Dermis blood vessel endothelial cell (primary cell): ENCODE measurements at places on chromosomes 3 and 15. TPM values are rescaled to one million over a fixed set of nuclear protein-coding genes. Genes with fewer than 3 reads are reported as not detected.
A peak's percentile ranks its signal among the peaks of the same experiment; 100 is the strongest.

DNA sequence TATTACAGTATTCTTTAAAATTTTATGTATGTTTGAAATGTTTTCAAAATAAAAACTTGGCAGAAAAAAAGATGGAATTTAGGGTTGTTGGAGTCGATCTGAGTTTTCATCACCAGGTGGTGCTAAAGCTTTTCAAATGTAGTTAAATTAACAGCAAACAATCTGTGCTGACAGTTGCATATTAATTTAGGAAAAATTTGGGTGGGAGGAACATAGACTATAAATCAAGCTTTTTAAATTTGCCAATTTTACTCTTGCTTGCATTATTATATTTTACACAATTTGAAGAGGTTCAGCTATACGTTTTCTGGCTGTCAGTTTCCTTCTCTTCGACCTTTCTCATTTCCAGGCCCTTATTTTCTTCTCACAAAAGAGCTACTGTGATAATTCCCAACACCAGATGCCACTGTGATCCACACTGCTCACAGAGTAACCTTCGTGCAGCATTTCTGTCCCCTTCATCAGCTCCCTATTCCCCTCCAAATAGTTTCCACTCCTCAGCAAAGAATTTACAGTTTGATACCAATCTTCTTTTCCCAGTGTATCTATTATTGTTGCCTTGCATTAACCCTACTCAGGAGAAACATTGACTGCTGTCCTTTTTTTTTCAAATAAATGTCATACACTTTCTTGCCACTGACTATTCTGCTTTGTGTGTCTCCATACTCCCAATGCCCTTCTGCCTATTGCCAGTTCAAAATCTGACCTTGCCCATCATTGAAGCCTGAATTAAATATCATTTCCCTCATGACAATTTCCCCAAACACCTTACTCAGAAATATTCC lies 53.4 kb upstream of the EIF5A2 start:
- DNase-seq: peak; percentile 70

Gene FOXL2NB
- total RNA-seq: under 0.01 TPM in 1 of 2 replicates, not detected in the other

Gene ZNF385D
- 2.0 and 4.4 TPM in 2 replicates for total RNA-seq

GRCh38 chr15:53454843-53455721 lies 304.4 kb downstream of the WDR72 start:
- no peak for DNase-seq

Gene BAHD1
- 9.5 and 12.0 TPM in 2 replicates for total RNA-seq

Gene CAND2
- 2.2 and 2.4 TPM in 2 replicates for total RNA-seq

DNA sequence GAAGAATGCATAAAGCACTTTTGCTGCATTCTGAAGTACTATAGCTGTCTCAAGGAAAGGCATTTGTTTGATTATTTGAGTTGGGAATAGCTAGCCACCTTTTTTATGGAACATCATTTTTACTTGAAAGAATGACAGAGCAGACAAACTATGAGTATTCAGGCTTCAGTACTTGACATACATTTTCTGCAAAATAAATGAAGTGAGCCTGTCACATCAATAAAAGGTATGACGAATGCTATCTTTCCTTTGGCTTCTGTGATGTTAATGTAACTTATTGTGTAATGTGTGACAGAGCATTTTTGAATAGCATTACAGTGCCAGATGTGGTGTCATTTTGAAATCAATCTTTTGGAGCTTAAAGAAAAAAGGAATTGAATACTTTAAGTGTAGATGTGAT lies 440.3 kb upstream of the ONECUT1 start:
- no peak for DNase-seq

GRCh38 chr15:60254416-60254815 lies 143.4 kb downstream of the ANXA2 start:
- DNase-seq: no peak

Gene LRRC15
- total RNA-seq: 0.28 and 0.51 TPM in 2 replicates
